ENCODE measurements at places on chromosomes 6 and 20.

- DNase-seq = no peak
Observed at GRCh38 chr6:110345025-110345424, 13.1 kb downstream of the METTL24 start.

DNA sequence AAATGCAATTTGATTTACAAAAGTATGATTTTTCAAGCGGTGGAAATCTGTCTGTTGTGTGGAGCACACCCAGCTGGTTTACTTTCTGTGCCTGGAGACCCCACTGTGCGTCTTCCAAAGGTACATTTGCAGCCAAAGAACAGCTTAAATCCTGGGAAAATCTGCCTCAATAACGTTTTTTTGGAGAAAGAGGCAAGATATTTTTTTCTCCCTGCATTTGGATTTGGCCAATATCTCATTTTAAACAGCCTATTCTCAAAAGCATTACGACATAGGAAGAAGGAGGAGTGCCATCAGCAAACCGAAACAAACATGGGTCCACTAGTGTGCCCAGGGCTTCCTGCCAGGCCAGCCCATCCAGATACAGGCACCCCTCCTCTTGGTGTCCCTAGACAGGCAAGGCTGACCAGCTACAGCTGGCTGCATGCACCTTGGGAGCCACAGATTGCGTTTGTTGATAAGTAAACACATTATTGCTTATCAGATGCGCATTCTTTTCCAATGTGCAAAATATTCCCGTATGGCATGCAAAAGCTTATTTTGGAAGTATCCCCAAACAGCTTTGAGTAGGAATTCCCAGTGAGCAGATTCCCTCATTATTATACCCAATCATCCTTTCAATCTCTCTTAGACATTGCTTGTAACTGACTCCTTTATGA lies 184.5 kb upstream of the MARCKS start:
- DNase-seq = no peak

DNA sequence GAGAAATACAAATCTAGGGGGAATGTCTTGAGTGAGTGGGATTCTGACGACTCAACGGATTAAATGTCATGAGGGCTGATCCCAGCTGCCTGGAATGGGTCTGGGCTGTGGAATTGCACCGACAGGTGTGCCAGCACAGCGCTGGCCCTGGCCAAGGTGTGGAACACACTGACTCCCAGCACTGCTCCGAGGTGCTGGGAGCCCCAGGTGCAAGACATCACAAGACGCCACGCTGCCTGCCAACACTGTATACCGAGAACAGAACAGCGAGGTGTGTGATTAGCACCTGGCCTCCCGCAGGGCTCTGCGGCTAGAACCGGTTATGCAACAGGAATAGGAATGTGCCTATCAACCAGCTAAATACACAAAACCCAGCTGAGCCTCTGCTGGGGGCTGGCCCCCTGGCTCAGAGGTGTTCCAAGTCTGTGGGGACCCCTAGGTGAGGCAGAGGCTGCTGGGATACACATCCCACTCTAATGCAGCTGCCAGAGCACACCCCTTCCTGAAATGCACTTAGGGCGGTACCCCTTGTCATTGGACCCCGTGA lies 24.8 kb upstream of the APMAP start:
- DNase-seq = no peak

GRCh38 chr20:10178727-10179313 lies 39.8 kb upstream of the SNAP25 start:
- no peak for DNase-seq

GRCh38 chr6:160963651-160964050 lies 27.9 kb upstream of the MAP3K4 start:
- DNase-seq = no peak

- no peak for DNase-seq
Observed at GRCh38 chr6:81293896-81294295, 458.6 kb downstream of the TENT5A start.

DNA sequence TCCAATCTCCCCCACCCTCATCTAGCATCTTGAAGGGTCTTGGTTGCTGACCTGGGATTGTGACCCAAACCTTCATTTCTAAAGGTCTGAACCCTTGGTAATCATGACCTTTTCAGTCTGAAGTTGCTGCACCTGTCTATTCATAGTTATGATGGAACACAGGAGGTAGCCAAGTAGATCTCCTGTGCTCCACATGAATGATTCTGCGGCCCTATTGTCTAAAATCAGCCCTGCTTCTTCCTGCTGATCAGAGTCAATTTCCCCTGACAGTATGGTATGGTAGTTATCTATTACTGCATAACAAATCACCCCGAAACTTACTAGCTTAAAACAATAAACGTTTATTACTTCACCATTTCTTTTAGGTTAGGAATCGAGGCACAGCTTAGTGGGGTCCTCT lies 9.0 kb downstream of the OR2B6 start:
- DNase-seq = no peak

DNA sequence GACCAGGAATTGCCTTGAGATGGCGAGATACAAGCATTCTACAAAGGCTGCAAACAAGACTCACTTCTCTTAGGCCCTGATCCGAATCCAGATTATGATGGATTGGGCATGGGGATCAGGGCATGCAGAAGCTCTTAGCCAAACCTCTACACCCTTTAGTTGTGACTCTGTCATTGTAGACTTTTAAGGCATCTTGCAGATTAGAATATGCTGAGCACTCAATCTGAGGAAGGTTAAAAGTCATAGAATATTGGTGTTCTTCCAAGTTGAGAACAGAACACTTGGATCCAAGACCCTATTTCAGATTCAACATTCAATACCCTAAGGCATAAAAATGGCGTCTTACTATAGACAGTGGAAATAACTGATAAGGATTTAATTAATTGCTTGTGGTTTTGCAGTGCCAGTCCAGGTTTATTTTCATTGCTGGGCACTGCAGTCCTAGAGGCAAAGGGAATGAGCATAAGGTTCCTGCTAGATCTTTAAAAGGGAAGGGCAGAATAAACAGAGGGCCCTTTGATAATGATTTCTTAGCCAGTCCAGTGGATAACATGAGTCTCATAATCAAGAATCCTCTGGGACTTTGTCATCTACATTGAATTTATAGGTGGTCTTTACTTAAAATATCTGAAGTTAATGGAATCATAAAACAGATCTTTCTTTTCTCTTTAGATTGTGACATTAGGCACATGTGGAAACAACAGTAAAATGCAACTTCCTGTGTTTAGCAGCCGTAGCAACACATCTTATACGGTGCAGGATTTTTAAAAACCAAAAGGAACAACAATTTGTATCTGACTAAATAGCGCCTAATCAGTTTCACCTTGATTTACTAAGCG lies 17.6 kb downstream of the PHACTR2 start:
- no peak for DNase-seq

GRCh38 chr6:63637865-63638445 lies 2.4 kb downstream of the PHF3 start:
- DNase-seq = no peak

GRCh38 chr6:29665942-29666825 lies 9.3 kb downstream of the MOG start:
- no peak for DNase-seq

DNA sequence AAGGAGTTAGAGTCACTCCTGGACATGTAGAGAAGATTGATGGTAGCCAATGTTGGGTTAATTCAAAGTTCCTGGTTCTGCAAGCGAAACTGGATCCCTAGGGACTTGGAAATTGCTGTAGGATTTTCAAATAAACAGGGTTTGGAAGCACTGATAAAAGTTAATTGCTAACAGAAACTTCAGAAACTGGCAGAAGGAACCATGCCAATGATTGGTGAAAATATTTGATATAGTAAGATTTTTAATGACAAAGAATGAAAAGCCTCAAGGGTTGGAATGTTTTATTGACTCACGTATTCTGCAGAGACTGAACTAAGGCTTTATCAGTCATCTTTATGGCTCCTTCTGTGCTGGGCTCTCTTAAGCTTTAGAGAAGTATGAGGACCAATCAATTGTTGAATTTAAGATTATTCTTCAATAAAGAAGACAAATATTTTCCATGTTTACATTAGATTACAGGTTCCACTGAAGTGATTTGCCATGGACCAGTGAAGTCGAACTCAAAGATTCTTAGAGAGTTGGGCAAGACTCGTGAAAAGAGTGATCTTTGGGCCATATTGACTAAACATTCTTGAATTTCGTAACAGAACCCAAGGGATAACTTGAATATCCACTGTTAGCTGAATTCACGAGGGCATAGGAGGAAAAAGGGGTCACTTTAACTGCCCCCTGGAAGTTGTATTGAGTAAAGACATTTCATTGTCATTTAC lies 371.4 kb downstream of the HDGFL1 start:
- DNase-seq = no peak

- DNase-seq = peak; percentile 82
Observed at GRCh38 chr6:11851387-11851786, 72.8 kb upstream of the ADTRP start.

DNA sequence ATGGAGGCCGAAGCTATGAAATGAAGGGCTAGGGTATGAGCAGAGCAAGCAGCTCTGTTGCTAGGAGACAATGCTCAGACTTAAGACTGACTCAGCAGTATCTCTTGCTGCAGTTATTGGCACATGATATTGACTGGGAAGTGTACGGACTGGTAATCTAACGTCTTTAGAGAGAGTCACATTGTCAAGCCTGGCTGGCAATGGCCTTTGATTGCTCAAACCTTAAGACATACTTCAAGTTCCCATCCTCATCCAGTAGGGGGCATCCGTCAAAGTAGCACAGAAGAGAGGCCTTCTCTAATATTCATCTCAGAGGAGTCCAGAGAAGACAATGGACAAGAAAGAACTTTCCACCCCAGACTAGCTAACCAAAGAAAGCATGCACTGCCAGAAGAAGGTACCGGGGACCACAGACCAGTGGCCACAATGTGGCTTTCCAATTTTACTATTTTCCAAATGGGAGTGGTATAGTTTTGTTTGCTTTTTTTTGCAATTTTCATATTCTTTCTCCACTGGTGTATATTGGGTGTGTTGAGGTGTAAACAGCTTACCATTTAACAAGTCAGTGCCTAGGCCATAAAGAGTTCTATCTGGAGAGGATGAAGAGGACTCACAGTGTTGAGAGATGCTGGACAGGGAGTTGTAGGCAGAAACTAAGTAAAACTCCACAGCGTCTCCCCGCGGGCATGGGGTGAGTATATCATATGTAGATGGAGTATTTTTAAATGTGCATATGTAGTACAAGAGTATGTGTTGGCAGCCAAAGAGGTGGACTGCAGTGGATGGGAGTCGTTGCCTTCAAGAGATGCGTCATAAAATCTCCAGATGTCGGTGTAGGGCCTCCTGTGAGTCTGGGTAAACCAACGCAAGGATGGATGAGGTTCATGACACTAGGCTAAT lies 36.7 kb downstream of the LRFN2 start:
- no peak for DNase-seq

GRCh38 chr20:32115211-32115767 lies 5.8 kb downstream of the TM9SF4 start:
- no peak for DNase-seq

DNA sequence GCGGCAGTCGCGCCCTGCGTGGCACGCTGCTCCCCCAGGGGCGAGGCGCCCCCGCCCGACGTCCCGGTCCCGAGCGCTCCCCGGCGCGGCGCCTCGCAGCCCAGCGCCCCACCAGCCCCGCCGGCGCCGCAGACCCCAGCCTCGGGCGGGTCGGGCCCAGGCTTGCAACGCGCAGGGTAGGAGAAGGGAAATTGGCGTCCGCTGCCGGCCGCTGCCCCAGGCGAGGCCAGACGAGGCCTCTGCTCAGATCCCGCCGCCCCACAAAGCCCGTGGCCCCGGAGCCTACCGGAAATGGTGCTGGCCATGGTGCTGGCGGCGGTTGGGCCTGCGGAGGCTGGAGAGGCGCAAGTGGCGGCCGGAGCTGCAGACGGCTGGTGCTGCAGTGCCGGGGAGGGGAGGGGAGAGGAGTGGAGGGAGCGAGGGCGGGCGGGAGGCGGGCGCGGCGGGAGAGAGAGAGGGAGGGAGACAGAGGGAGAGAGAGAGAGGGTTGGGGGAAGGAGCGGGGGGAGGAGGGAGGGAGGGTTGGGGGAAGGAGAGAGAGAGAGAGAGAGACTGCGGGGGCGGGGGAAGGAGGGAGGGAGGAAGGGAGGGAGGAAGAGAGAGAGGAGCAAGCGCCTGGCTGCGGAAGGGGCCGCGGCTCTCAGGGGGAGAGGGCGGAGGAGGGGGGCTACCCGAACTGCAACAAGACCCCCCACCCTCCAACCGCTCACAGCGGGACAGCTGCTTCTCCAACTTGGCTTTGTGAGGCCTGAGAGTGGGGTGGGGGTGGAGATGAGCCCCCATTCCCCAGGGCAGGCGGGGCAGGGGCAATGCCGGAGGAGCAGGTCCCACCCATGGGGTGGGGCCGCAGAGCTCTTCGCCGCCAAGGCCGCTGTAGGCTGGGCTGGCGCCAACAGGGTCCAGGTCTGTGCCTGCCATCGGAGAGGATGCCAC lies at the start of gene STMN3:
TSS of gene STMN3 (minus strand) at position 384 of the 933 bp plus-strand sequence. CDS start at position 305, 79 bp downstream.
- peak; percentile 59 for DNase-seq

- DNase-seq = peak; percentile 8
Observed at GRCh38 chr6:7148100-7148822, 40.5 kb downstream of the RREB1 start.

DNA sequence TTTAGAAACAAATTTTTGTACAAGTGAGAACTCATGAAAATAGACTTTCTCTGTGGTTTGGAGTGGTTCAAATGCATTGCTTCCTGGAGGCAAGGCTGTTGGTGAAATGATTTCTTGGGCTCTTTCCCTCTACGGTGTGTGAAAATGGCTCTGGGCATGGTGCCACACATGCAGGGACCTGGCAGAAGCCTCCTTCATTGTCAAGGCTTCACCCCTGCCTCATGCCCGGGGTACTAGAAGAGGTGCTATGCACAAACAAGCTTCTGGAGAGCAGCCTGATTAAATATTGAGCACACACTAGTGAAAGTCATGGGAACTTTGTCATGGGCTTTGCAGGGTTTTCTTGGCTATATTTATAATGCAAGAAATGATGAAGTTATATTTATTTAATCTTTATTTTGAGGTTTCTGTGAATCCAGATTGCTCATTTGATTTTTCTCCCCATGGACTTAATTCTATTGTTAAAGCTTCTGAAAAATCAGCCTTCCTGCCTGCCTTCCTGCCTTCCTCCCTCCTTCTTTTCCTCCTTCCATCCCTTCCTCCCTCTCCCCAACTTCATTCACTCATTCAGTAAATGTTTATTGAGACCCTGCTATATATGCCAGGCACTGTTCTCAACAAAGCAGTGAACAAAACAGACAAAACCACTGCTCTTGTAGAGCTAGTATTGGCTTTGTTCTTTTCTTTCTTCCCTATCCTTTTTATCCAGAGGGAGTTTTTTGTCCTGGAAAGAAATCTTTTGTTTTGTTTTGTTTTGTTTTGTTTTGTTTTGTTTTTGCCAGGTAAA lies 21.0 kb downstream of the C6orf89 start:
- no peak for DNase-seq

DNA sequence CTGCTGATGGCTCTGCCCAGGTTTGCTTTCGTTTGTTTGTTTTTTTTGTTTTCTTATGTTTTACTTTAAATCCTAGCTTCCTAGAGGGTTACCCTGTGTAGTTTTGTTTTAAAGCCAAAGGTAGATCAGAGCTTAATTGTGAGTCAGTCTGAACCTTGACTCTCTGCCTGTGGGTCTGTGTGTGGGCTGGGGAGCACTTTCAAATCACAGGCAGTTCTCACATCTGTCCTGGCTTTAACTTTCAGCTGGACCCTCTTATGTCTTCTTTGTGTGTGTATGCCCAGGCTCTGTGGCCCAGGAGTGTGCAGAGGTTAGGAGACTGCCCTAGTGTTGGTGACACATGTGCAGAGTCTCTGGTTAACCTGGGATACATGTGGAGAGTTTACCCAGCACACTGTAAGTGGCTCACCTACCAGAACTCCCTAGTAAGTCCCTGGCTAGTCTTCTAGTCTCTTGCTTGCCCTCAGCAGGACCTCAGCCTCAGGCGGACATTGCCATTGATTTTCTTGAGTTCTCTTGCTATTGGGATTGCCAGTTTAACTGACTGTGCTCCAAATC lies 19.0 kb downstream of the HIVEP1 start:
- DNase-seq = no peak

- DNase-seq = no peak
Observed at GRCh38 chr20:38084425-38084951, 50.9 kb downstream of the RPRD1B start.
